ENCODE measurements at places on chromosomes 5 and 9.

GRCh38 chr5:308672-309271, 12.7 kb upstream of the AHRR start:
- peak; percentile 33 for DNase-seq

DNA sequence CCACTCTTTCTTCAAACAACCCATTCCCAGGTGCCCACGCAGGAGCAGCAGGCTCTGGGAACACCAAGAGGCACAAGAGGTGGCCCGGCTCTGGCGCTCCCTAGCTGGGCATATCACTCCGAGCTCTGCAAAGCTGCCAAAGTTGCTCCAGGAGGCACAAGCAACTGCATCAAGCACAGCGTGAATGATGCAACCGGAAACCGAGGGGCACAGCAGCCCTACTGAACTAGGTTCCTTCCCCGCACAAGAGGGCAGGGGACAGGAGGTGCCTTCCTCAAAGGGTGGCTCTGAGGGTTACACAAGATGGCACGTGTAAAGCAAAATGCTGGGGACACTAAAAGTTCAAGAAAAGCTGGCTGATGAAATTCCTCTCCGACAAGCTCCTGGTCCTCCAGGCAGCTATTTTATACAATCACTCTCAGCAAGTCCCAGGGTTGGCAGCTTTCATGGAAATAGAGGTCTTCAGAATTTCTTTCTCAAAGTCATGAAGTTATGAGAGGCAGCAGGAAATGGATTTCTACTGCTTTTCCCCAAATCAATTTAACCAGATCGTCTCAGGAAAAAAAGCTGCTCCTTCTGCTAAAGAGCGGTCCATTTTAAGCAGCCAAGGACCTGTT, 22.9 kb downstream of the PSMB7 start:
- no peak for DNase-seq

- no peak for DNase-seq
These were observed 60.3 kb upstream of the RIOK2 start for GRCh38 chr5:97243353-97243752.

- no peak for DNase-seq
These were observed 10.4 kb downstream of the TNIP1 start for GRCh38 chr5:151070449-151070848.

DNA sequence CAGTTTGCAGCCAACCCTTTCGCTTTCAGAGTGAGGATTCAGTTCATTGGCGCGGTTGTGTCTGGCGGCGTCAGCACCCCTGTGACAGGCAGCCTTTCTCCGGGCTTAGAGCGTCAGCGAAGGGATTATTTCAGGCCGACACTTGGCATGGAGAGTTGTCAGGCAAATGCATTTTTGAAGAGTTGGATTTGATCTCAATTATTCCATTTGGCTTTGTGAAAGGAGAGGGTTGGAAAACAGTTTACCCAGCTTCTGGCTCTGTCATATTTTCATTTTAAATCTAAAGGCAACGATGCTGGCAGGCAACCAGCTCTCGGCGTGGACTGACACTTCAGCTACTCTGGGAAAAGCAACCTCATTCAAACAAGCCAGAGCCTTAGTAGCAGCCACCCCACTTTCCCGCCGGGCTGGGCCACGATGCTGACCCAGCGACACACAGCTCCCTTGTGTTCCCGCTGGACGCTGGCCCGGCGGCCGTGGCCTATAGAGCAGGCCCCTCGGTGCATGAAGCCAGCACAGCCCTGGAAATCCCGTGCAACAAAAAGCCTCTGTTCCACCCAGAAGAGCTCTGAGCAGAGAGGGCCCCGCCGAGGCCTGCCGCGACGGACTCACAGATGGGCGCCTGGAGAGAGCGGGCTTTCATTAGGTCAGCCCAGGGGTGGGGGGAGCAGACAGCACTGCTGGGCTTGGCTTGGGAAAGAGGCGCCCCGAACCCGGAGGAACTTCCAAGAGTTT, 28.9 kb upstream of the LPCAT1 start:
- no peak for DNase-seq

DNA sequence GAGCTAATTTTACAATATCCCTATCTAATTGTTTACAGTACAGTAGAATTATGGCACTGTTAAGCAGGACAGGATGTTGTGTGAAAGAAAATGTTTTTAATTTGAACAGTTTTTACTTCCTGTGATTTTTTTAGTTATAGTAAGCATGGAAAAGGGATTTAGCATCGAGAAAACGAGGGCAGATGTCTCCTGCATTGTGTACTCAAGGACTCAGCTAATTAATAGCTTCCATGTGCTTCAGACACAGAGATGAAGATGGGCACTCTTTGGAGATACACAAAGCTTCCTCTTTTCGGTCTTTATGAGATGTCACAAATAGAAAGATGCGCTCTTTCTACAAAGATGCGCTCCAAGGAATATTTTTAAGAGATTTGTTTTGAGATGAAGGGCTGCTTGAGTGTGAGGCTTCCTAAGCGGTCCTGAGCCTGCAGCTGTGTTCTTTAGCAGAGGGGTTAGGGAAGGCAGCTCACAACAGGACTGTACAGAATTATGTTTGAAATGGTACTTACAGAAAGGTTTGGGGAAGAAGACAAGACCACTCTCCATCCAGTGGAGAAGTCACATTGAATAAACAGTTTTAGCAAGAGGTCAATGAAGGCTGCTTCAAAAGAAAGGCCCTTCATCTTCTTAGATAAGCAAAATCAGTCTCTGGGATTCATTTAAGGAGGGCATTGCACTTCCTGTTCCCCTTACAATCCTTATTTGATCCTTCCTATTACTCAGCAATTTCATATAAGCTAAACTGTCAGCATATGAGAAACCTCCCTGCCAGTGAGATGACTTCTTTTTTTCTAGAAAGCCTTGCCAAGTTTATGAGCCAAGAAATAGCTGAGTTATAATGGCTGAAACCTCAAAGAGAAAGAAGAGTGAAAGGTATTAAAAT, 311.5 kb downstream of the EFNA5 start:
- DNase-seq, result no peak

DNA sequence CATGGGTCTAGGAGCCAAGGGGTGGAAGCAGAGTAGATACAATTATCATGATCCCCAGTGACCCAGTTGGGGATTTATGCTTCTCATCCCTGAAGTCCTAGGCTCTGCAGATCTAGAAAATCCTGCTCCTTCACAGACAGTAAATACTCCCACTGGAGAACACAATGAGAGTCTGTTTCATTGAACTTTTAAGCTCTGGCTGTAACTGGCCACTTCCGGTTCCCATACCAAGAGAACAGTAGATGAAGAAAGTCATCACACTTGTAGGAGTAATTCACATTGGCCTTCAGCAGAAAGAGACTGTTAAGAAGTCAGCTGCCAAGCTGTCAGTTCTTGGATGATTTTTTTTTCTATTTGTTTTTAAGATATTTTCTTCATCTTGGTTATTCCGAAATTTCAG, 597.1 kb downstream of the ACTL7B start:
- no peak for DNase-seq

GRCh38 chr5:128100860-128101557, 17.4 kb downstream of the SLC12A2 start:
- no peak for DNase-seq

Data from CD8-positive, alpha-beta memory T cell (primary cell).